ENCODE measurements at places on chromosomes 11 and 22.

DNA sequence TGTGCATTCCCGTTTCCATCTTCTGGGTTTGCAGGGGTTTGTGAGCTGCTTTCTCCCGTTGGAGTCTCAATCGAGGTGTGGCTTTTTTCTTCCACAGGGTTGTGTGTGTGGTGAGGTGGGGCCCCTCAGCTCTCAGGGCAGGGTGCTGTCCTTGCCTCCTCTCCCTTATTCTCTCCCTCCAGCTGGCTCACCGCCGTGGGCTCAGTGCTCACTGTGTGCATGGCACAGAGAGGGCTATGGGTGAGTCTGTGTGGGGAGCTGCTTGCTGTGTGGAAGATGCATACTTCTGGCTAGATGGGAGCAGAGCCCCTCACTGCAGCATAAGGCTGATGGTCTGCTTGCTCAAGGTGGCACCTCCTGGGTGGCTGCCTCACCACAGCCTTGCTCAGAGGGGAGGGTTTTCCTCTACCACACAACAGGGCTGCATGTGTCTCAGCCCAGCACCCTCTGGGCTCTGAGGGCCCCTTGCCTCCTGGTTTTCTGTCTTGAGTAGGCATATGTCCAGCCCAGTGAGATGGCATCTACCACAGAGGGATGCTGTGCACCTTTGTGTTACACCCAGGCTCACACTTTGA, 203.1 kb upstream of the B3GAT1 start:
- DNase-seq = no peak

- no peak for DNase-seq
Observed at GRCh38 chr11:10770626-10771254, 19.7 kb downstream of the CTR9 start.

DNA sequence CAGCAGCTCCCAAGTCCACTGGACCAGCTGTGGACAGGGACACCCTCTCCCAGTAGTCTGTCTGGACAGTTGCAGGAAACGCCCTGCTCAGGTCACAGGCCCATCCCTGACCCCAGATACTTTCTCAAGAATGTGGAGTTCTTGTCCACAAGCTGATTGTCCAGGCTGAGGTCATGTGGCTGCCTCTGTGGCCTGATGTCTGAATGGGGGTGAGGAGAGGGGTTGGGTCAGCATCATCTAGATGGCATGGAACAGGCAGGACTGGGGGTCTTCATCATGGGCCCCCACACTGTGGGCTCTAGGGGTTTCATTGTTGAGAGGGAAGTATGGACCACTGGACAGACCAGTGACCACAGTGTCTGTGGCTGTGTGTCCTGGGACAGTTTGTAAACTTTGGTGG, 1015.0 kb downstream of the TBC1D22A start:
- DNase-seq = no peak

- no peak for DNase-seq
Observed at GRCh38 chr22:43393132-43393843, 18.5 kb upstream of the MPPED1 start.

- DNase-seq = no peak
Observed at GRCh38 chr11:24496736-24497725, at the start of gene LUZP2. Gene LUZP2, plus strand, starts transcription at chr11:24497053.

- no peak for DNase-seq
Observed at GRCh38 chr11:125479137-125479536, 16.9 kb downstream of the FEZ1 start.

DNA sequence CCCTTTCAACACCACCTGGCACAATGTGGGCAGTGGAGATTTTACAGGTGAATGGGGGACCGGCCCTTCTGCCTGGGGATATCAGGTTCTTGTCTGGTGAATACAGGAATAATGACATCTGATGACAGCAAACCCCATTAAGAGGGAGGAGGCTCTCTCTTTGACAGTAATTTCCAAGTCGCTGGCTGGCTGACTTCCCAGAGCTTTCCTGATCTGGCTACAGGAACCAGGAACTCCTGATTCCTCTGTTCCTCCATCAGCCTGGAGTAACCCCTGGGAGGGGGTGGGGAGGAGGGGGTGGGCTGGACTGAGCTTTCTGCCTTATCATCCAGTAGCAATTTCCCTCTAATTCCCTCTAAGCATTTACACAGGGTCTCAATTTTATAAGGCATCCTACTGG, 3.7 kb upstream of the MIEF1 start:
- no peak for DNase-seq

DNA sequence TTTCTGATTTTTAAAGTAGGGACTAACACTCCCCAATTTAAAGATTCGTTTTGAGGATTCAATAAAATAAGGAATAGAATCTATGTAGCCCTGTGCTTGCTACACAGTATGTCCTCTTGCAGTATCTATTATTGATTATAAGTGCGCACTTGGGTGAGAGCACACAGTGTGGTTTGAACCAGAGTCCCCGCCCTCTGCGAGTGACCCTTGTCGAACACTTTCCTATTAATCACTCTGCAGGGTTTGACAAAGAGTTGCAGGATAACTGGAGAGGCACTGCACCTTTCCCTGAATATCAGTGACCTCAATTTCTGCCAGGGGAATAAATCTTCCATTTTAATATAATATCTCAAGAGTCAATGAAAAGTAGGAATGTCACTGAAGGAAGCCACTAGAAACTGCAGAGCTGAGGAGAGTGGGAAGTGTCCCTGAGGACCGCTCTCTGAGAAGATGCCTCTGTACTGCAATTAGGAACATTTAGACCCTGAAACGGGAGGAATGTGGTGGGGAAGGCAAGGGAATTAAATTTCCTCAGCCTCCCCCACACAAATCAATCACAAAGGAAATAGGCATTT, 182.2 kb downstream of the MAML2 start:
- DNase-seq = no peak

GRCh38 chr11:115605871-115606497, 101.8 kb upstream of the CADM1 start:
- DNase-seq = no peak

GRCh38 chr11:93028960-93029522, 59.6 kb downstream of the MTNR1B start:
- no peak for DNase-seq

DNA sequence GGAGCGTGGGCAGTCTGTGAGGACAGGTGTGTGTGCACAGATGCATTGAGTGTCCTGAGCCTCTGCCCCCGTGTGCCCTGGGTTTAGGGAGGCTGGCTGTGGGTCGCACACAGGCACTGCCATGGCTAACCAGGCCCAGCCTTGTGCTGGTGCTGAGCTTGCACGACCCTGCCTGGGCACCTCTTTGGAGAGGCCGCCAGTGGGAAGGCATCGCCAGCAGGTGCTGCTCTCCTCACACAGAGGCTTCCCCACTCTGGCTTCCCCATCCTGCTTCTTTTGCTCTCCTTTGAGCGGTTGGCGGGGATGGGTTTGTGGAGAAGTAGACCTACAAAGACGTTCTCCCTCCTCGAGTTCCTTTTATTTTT, 4.1 kb downstream of the WNT7B start:
- no peak for DNase-seq

DNA sequence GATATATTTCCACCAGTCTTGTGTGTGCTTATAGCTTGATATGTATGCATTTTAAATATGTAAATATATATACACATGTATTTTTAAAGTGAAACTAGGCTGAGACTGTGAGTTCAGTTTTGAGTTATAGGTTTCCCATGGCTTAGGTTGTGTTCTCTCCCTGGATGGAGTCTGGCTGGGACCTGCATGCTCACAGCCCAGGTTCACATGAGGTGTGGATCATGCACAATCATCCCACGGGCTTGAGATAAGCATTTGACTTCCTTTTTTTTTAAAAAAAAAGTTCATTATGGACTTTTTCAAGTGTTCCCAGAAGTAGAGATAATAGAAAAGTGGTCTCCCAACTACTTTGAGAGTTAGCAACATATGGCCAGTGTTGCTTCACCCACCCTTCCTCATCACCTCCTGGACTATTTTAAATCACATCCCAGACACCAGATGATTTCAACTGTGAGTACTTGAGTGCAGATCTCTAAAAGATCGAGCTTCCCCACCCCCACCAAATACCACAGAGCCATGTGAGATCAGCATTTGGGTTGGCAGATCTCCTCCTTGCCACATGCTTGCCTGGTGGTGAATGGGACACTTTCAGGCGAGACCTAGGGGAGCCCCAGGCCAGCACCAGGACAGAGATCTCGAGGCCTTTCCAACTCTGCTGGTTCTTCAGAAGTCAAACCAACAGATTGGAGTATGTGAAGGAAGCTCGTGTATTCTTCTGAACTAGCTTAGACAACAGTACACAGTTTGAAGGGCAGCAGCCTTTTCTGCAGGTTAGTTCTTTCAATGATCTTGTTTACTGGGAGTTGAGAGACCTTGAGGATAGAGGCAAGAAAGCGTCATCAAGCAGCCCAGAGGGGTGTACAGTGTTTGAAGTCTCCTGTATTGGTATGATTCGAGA, 15.9 kb downstream of the MED15 start:
- DNase-seq = no peak

DNA sequence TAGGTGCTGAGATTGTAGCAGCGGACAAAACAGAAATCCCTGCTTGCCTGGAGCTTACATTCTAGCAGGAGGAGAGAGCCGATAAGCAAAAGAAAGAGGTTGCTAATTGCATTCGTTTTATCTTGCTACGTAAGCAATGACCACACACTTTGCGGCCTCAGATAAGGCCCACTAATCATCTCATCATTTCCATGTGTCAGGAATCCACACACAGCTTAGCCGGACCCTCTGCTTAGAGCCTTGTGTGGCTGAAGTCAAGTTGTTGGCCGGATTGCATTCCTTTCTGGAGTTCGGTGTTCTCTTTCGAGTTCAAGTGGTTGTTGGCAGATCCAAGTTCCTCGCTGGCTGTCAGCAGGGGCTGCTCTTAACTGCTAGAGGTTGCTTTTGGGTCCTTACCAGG, 101.6 kb downstream of the CHST1 start:
- no peak for DNase-seq

DNA sequence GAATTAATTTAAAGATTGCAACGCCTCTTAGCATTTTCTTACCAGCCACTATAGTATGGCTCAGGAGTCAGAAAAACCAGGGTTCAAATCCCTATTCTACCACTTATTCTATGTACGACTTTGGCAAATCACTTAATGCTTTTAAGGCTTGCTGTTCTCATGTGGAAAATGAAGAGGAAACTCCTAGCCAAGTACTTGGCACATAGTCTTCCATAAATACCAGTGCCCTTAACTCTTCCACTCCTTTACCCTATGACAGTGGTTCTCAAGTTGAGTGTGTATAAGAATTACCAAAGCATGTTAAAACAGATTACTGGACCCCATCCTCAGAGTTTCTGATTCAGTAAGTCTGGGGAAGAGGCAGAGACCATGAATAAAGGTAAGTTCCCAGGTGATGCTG, 107.6 kb downstream of the RBFOX2 start:
- no peak for DNase-seq

GRCh38 chr11:370070-370941, 1.0 kb downstream of the B4GALNT4 start:
- no peak for DNase-seq

DNA sequence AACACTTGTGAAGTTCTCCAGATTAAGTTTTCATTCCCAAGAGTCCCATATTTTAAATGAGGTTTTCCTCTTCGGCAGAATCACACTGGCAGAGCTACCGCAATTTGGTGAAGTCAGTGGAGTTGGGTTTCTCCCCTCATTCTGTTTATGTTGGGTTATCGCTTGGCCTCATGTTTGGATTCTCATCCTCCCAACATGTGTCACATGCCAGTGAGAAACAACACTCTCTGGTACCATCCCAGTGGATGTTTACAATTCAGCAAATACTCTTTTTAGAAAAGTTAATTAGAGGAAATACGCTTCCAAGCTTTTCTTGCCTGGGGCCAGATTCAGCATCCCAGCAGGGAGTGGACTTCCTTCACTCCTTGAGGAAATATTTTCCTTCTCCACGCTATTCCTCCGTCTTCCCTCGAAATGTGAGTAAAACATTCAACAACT, 2.1 kb downstream of the PAMR1 start:
- DNase-seq = no peak

- no peak for DNase-seq
Observed at GRCh38 chr11:115324581-115325432, 179.4 kb downstream of the CADM1 start.

GRCh38 chr11:1864831-1865665, 12.2 kb downstream of the LSP1 start:
- DNase-seq = no peak

- DNase-seq = no peak
Observed at GRCh38 chr22:40414311-40414710, 43.9 kb downstream of the SGSM3 start.

GRCh38 chr11:119525180-119525866, 102.4 kb upstream of the THY1 start:
- DNase-seq = no peak

GRCh38 chr11:18243783-18244362, 4.6 kb downstream of the SAA2 start:
- DNase-seq = peak; percentile 39

GRCh38 chr22:22030493-22031182, 48.1 kb upstream of the TOP3B start:
- DNase-seq = no peak

DNA sequence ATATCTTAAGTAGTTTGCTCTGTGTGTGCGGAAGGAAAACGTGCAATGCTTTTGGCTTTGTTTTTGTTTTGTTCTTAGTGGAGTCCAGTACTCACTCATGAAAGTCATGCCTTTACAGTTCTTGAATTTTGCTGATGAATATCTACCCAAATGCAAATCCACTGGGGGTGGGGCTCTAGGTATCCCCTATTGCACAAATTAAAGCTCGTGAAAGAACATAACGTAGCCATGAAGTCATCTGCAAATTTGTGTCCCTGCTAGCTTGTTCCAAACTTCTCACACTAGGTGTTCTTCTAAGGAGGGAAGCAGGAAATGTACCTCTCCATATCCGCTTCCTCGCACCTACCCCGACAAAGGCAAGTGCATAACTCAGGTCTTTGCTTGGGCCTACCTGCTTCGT, 118.9 kb downstream of the MICAL3 start:
- DNase-seq = no peak

DNA sequence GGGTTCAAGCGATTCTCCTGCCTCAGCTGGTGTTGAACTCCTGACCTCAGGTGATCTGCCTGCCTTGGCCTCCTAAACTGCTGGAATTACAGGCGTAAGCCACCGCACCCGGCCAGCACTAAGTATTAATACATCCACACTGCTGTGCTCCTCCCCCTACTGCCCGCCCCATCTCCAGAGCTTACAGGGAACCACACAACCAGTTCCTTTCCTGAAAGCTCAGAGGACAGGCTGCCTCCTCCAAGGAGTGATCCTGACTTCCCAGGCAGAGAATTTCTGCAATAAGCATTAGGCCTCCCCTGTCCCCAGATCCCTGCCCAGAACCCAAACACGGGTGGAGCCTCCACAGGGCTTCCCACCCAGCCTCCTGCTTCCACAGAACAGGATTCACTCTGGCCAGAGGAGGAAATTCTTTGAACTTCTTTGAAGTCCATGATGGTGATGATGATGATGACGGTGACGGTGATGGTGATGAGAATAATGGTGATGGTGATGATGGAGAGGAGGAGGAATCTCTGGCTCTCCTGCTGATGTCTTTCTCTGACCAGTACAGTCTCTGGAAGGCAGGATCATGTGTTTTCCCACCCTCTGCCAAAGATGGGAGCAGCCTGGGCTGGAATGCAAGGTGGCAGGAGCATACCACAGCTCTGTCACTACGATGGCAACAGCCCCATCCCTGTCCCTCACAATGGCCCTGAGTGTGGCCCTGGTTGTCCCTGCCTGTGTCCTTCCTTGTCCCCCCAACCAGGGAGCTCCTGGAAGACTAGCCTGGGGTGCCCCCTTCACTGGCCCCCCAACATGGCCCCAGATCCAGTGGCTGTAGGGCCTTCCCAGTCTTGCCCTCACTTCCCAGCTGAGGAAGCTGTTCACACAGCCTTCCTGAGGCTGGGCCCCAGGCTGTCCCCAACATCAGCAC, 33.5 kb upstream of the CSNK1E start:
- DNase-seq = no peak
